ENCODE measurements at places on chromosomes 6 and 20.

DNA sequence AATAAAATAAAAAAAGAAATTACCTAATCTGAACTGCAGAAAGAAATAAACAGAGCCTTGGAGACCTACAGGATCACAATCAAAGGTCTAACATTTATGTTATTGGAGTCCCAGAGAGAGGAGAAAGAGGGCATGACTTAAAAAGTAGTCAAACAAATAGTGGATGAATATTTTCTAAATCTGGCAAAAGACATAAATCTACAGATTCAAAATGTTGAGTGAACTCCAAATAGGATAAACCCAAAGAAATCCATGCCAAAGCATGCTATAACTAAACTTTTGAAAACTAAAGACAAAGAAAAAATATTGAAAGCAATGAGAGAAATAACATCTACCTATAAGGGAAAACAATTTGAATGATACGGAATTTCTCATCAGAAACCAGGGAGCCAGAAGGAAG is 38.2 kb downstream of the PSMB1 start:
- no peak for DNase-seq

- no peak for DNase-seq
These were observed 52.4 kb downstream of the L3MBTL3 start for GRCh38 chr6:130070792-130071191.

DNA sequence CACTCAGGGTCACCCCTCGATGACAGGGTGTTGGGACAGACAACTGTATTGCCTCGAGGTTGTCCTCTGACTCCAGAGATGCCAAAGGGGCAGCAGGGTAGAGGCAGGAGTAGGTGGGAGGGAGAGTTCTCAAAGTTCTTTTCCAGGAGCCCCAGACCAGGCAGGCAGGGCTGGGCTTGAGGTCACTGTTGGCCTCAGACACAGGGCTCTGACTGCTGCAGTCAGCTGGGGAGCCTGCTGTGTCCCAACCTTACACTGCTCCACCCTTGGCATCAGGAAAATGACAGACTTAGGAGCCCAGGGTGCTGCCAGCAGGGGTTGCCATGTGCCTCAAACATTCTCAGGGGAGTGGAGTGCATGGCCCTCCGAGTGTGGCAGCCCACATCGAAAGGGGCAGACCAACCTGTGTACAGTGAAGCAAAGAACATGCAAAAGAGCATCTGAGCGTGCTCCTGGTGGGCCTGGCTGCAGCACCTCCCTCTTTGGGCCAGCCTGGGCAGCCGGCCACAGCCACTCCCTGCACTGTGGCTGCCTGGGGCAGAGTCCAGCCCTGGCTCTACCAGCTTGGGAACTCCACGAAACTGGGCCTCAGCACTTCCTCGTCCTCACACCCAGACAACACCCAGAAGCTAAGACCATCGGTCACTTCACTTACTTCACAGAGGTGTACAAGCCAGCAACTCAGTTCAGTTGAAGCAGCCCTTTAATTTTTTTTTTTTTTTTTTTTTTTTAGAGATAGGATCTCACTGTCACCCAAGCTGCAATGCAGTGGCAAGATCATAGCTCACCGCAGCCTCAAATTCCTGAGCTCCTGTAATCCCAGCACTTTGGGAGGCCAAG is 24.0 kb downstream of the C6orf132 start:
- peak; percentile 33 for DNase-seq

DNA sequence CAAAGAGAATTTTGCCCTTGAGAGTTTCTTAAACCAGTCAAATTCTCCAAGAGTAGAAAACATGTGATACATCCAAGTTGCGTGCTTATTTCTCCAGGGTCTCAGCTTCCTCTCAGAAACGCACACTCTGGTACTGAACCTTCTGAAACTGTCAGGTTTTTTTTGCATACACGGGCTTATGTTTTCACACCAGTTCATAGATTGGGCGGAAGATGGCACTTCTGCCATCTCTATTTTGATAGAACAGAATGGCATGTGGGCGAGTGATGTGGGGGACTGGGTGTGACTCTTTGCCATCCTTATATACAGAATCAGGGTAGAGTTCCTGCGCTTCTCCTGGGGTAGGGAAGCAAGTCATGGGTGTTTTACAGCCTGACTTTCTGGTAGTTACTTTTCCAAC is 56.4 kb downstream of the ADTRP start:
- no peak for DNase-seq

DNA sequence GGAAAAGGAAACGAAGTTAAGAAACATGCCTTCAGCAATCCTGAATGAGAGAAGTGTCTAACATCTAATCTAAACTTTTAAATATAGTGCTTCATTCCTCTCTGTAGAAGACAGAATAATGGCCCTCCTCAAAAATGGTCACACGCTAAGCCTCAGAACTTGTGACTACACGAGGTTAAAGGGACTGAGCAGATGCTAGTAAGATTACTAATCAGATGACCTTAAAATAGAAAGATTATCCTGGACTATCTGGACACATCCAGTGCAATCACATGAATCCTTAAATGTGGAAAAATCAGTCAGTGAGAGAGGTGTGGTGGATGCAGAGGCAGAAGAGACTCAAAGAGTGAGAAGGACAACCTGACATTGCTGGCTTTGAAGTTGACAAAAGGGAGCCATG is 126.1 kb downstream of the TBX18 start:
- no peak for DNase-seq

DNA sequence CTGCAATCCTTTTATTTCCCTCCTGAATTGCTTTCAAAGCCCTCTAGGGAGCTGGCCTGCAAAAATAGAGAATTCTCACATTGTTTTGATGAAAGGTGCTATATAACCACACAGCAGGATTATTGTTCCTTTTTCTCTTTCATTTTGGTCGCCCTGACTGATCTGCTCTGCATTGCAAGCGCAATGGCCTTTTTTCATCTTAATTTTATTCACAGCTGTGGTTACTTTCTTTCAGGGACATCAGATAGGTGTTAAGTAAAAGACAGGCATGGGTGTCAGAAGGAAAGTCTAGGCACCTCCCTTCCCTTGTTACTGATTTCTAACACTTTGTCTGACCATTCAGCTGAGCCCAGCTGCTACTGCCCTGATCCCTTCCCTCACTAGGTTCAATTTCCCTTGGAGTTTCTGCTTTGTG is 850.5 kb upstream of the MAP3K7 start:
- no peak for DNase-seq

- DNase-seq = no peak
These were observed 14.4 kb upstream of the SLC17A2 start for GRCh38 chr6:25944688-25945574.

DNA sequence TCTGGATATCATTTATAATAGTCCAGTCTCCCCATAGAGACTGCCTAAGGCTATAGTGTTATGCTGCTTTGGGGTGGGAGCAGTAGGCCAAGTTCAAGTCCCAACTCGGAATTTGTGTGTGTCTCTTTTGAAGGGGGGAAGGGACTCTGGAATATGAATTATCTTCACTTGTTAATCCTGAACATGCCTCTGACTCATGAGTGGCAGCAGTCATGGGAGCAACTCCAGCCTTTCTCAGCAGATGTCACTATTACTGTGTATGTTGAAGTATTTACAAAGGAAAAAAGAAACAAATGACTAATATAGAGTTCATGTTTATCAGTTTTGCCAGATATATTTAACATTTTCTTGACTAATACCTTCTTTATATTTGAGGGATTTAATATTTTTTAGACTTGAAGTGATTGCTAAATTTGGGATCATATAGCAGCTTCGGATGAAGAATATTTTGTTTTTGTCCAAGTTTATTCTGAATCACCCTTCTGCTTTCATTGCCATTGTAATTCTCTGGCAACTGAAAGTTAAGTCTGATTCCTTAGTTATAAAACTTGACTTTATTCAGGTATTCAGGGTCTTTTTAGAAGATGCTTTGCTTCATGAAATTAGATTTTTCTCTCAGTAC is 23.4 kb downstream of the FAM217A start:
- peak; percentile 51 for DNase-seq

- no peak for DNase-seq
These were observed 151.1 kb downstream of the UBE3D start for GRCh38 chr6:82914511-82914910.

DNA sequence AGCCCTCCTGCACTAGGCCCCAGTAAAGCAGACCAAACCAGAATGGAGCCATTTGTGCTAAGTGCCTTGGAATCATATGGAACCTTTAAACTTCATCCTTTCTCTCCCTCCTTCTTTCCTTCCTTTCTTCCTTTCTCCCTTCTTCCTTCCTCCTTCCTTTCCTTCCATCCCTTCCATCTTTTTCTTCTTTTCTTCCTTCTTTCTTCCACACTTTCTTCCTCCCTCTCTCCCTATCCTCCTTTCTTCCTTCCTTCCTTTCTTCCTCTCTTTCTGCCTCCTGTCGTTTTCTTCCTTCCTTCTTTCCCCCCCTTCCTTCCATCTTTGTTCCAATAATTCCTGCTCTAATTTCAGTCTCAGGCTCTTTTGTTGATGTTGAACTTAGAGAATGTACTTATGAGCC is 11.2 kb upstream of the SFT2D1 start:
- no peak for DNase-seq

GRCh38 chr6:137722749-137723272 is 144.2 kb upstream of the TNFAIP3 start:
- no peak for DNase-seq

GRCh38 chr6:135640449-135641111 is 143.0 kb upstream of the AHI1 start:
- no peak for DNase-seq

DNA sequence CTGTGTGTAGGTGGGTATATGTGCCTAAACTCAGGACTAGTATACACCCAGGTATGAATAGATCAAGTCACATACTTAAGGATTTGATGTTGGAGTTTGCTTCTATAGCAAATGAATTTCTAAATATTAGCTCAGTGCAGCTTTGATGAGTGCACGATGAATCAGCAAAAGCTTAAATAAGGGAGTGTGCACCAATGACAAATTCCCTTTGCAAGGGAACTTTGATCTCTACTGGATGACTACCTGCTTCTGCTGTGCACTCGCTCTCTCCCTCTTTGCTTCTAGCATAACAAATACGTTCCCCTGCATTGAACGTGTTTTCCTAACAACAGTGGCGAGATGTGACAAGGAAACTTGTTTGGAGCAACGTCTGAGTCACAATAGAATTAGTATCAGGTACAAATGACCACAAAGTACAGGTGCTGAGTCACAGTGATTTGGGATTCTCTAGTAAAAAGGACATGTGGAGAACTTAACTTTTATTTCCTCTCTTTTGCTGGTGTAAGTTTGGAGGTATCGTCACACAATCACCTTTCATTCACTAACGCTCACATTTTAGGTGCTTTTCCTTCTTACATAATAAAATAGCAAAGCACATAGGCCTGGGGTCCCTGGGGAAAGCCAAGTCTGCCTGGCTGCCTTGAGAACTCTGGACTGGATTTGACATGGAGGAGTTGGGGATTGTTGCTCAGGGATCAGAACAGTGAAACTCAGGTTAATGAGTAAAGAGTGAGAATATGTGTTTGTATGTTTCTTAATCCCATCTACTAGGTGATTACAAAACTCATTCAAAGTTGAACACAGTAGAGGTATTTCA is 49.7 kb downstream of the KLHL31 start:
- no peak for DNase-seq

DNA sequence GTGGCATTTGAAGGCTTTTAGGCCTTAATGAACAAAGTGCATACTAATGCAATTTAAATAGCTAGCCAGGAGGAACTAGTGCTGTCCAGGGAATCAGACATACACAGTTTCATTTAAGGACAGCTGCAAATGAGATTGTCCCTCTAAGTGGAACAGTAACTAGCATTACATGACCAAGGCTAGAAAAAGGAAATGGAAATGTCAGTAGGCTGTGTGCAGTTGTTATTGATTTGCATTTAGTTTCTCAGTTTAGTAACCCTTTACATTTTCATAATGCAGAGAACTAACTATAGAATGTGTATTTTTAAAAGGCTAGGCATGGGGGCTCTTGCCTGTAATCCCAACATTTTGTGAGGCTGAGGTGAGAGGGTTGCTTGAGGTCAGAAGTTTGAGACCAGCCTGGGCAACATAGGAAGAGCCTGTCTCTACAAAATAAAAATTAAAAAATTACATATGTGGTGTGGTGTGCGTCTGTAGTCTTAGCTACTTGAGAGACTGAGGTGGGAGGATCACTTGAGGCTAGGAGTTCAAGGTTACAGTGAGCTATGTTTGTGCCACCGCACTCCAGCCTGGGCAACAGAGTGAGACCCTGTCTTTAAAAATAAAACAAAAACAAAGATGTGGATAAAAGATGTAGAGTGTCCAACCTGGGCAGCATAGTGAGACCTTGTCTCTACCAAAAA is 468.0 kb downstream of the UTRN start:
- DNase-seq = no peak

DNA sequence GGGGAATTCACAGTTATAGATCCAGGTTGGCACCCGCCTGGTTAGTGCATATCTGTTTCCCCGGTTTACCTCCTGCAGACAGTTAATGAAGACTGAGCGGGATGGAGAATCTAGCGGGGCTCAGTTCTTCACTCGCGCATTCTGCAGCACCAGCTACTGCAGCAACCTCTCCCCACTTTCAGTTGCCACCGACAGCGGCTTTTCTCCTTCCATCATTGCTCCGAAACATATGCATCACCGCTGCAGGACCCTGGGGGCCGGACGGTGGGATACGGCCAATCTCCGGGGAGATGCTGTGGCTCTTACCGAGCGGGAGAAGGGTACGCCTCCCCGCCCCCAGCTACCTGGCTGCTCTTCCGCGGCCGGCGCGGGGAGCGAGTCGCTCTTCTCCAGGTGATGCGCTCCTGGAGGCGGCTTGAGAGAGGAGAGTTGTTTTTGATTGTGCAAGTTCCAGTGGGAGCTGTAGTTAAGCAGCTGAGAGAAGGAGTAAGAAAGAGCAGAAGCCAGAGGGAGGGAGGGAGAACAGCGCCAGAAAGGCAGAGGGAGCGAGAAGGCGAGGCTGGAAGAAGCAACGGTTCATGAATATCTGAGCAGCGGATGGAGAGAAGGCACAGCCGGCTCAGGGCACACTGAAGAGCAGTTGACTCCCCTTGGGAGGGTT is at the start of gene SGK1:
Gene SGK1 (minus strand): TSS at position 642 of the 661 bp plus-strand sequence. CDS start 652 bp downstream, outside the sequence.
- DNase-seq = peak; percentile 85

DNA sequence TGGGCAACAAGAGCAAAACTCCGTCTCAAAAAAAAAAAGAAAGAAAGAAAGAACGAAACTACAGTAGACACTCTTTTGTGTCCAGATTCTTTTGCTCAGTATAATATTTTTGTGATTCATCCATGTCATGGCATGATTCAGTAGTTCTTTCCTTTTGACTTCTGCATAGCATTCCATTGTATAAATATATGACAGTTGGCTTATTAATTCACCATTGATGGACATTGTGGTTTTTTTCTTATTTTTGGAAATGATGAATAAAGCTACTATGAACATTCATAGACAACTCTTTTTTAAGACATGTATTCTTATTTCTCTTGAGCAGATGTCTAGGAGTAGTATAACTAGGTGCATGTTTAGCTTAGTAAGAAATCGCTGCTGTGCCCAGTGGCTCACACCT is 10.3 kb upstream of the IER3 start:
- no peak for DNase-seq

Measured in globus pallidus (tissue), 1 donor.